ENCODE measurements at places on chromosomes 13 and 19.

DNA sequence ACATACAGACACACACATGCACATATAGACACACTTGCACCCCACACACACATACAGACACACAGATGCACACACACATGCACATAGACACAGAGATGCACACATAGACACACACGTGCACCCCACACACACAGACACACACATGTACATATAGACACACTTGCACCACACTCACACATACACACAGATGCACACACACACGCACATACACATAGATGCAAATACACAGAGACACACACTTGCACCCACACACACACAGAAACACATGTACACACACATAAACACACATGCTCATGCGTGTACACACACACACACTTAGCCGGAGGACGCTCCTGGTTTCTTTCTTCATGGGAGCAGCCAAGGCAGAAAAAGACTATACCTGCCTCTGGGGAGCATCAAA lies 10.0 kb downstream of the COL4A2 start:
- no peak for DNase-seq

- DNase-seq, result no peak
Measured at GRCh38 chr13:48575031-48575430, 42.2 kb upstream of the RCBTB2 start.

GRCh38 chr13:48194379-48194754 lies 38.6 kb upstream of the ITM2B start:
- no peak for DNase-seq

- DNase-seq, result no peak
Measured at GRCh38 chr13:22405891-22406290, 735.0 kb downstream of the FGF9 start.

- DNase-seq, result peak; percentile 96
Measured at GRCh38 chr19:41872775-41873647, 4.1 kb upstream of the CD79A start.
